Brain microvascular endothelial cell (primary cell): ENCODE measurements at places on chromosomes 13 and 19.
A peak's percentile ranks its signal among the peaks of the same experiment; 100 is the strongest.

DNA sequence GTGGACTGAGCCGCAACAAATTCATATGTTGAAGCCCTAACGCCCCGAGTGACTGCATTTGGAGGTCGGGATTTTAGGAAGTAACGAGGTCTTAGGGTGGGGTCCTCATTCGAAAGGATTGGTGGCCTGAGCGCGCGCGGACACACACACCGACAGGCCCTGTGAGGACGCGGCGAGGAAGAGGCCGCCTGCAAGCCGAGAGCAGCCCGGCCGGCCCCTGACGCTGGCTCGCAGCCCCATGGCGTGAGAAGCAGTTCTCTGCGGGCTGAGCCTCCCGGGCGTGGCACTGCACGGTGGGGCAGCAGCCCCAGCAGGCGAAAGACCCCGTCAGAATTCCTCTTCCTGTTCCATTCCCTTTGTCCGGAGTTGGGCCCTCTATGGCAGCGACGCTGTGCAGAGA is 131.2 kb downstream of the CRYL1 start:
- no peak for DNase-seq

DNA sequence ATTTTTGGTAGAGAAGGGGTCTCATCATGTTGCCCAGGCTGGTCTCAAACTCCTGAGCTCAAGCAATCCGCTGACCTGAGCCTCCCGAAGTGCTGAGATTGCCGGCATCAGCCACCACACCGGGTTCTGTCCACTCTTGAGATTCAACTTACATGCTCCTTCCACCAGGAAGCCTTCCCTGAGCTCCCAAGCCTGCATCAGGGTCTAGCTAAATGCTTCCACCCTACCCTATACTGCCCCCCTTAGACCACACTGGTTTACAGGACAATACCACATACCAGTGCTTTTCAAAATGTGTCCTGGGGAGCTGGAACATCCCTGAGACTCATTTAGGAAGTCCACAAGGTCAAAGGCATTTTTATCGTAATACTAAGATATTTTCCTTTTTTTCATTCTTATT is 15.1 kb upstream of the CACNG8 start:
- no peak for DNase-seq

DNA sequence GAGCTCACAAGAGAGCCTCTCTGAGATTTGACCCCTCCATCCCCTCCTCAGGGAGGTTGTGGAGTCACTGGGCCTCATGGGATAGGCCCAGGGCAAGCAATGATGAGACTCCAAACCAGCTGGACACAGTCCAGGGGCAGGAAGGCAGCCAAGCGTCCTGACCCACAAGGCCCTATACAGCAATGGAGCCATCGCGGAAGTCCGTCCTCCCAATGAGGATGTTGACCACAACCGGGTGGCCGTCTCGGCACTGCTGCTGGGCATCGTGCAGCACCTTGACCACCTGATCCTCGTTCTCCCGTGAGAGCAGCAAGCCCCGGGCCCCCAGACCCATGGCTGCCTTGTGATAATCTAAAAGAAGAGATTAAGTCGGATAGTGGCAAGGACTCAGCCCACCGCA is 7.9 kb downstream of the SYDE1 start:
- peak; percentile 35 for DNase-seq

- DNase-seq: no peak
Measured at GRCh38 chr19:47469719-47470118, 2.0 kb downstream of the SLC8A2 start.

DNA sequence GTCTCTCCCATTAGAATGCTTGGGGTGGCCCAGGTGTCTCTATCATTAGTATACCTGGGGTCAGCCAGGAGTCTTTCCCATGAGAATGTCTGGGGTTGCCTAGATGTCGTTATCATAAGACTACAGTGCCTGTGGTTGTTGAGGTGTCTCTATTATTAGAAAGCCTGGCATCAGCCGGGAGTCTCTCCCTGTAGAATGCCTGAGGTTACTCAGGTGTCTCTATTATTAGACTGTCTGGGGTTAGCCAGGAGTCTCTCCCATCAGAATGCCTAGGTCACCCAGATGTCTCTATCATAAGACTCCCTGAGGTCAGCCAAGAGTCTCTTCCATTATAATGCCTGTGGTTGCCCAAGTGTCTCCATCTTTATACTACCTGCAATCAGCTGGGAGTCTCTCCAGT is 1541.1 kb downstream of the UQCRFS1 start:
- no peak for DNase-seq

GRCh38 chr19:46472592-46472991 is 1.2 kb upstream of the PNMA8A start:
- no peak for DNase-seq

- DNase-seq: no peak
Measured at GRCh38 chr13:50435011-50435410, 408.5 kb downstream of the DLEU7 start.

- no peak for DNase-seq
Measured at GRCh38 chr13:50226515-50227155, 211.4 kb downstream of the KCNRG start.

- no peak for DNase-seq
Measured at GRCh38 chr19:40282920-40283319, 2.2 kb downstream of the AKT2 start.

GRCh38 chr19:48686088-48686487 is 9.7 kb upstream of the FUT2 start:
- no peak for DNase-seq

DNA sequence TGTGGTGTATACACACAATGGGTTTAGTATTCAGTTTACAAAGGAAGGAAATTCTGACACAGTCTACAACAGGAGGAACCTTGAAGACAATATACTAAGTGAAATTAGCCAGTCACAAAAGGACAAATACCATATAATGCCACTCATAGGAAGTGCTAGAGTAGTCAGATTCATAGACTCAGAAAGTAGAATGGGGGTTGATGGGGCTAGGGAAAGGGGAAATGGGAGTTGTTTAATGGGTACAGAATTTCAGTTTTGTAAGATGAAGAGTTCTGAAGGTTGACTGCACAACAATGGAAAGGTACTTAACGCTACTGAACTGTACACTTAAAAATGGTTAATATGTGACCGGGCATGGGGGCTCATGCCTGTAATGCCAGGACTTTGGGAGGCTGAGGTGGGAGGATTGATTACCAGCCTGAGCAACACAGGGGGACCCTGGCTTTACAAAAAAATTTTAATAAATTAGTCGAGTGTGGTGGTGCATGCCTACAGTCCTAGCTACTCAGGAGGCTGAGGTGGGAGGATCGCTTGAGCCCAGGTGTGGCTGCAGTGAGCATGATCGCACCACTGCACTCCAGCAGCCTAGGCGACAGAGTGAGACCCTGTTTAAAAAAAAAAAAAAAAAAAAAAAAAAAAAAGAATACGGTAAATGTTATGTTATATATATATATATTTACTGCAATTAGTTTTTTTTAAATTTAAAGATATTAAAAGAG is 45.0 kb downstream of the SLC15A1 start:
- no peak for DNase-seq

DNA sequence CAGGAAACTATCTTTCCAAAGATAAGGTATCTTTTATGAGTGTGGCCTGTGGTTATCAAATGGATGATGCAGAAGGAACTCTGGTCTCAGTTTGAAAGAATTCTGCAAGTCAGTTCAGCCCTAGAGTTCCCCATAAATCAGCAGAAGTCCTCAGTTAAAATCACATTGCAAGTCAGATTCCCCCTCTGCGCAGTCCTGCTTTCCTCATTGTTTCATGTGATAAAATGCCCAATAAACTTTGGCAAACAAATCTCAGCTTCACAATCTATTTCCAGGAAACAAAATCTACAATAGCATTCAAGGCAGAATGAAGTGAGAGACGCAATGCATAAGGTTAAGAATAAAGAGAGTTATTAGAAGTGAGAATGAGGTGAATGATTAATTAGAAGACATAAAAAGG is 216.3 kb upstream of the KLHL1 start:
- DNase-seq: no peak

GRCh38 chr13:29021717-29022116 is 201.6 kb downstream of the MTUS2 start:
- no peak for DNase-seq

DNA sequence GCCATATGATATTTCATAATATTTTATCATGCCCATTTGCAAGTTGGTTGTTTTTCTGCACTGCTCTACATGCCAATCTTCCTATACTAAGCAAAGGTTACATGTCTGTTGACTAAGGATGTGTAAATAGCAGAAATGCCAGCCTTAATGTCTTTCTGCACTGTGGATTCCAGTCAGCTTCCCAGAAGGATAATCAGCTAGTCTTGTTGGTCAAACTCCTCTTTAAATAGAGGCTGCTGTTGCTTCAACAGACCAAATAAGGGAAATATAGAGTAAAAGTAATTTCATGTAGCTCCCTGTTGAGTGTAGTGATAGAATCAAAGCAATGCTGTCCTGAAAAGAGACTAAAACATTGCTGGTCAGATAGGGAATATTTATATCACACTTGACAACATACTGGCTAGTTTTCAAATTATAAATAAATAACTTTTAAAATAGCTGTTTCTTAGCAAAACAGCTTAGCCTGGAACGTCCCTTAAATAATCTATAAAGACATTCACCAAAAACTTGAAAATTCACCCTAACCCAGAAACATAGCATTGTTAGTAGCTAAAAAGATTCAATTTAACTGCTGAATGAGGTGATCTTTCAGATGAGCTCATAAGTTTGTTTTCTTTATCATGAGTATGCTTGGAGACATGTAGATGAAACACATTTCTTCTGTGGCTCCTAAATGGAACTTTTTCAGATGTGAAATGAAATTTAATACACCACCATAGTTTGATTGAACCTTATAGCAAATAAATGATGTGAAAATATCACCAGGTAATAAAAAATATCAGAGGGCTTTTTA is 56.6 kb downstream of the FRY start:
- DNase-seq: no peak

- DNase-seq: no peak
Measured at GRCh38 chr13:54185785-54186184, 1157.2 kb downstream of the OLFM4 start.
